ENCODE measurements at places on chromosomes 2 and 18.
A peak's percentile ranks its signal among the peaks of the same experiment; 100 is the strongest.

- no peak for DNase-seq
Observed at GRCh38 chr18:55503167-55503820, 84.7 kb downstream of the TCF4 start.

DNA sequence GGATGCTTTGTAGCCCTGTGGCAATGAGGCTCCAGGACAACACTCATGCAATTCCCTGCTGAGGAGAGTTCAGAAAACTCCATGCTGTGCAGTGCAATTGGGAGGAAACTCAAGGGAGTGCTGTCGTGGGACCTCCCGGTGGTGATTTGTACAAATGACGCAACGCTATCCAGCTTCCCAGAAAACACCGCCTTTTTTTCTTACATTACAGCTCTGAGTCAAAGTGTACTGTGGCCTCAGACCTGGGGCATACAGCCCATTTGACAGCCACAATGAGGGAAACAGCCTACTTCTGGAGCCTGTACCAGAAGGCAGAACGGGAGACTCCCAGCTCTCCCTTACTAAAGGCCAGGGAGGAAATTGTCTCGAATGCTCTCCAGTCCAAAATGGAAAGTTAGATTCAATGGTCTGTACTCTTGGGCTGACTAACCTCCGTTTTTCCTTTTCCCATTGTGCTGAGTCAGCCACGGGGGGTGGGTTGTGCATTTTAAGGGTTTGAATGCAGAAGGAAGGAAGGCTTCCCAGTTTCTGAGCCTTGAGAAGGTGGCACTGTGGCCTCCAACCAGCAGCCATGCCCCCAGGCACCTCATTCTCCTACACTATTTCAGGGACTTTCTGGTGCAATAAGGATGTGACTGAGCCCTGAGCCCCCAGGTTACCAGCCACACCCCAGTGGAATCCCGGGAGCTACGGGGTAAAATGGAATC, 16.4 kb upstream of the CYP1B1 start:
- no peak for DNase-seq

DNA sequence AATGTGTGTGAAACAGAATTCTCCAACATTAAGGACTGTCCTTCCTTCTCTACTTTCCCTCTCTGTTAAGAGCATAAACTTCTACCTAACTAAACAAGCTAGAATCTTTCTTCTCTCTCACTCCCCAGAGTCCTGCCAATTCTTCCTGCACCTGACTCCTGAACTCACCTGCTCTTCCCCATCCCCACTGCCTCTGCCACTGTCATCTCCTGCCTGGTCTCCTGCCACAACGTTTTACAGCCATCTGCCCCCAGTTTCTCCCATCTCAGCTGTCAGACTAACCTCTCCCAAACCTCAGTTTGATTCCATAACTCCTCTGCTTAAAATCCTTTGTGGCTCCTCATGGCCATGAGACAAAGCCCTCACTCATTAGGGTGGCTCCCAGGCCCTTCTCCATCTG, 288.3 kb upstream of the FBXO11 start:
- DNase-seq: no peak

DNA sequence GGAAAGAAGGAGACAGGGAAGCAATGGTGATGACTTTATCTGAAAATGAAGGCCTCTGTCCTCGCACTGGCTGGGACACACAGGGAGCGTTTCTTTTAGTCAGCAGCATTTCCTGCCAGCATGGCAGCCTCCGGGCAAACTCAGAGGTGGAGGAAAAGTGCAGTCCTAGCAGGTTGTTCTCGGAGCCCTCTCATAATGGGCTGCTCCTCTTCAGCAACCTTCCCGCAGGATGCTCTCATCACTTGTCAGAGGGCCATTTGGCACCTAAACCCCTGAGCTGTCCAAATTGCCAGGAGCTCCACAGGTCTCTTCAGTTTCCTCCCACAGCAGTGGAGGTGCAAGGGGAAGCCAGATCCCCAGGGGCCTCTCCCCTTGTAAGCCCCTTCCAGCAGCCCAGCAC, 6.2 kb downstream of the STK39 start:
- DNase-seq: no peak

- no peak for DNase-seq
Observed at GRCh38 chr2:200781616-200782015, 30.1 kb upstream of the BZW1 start.

GRCh38 chr2:3730646-3731045, 27.3 kb downstream of the DCDC2C start:
- DNase-seq: no peak

GRCh38 chr2:204072443-204073324, 136.1 kb downstream of the ICOS start:
- peak; percentile 60 for DNase-seq

GRCh38 chr18:57435846-57436190, 644 bp downstream of the ONECUT2 start:
- no peak for DNase-seq

DNA sequence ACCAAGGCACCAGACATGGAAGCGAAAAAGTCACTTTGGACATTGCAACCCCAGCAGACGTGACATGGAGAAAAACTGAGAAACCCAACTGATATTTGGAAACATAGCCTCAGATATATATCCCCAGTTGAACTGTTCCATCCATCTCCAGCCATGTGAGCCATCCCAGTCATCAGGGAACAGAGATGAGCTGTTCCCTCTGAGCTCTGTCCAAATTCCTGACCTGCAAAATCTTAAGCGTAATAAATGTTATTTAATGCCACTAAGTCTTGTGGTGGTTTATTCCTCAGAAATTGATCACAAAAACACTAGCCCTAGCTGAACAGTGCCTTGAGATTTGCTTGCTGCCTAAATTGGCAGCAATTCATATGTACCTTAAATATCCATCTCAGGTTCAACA, 182.8 kb downstream of the NRP2 start:
- no peak for DNase-seq

GRCh38 chr2:172372436-172372835, 55.0 kb upstream of the ITGA6 start:
- no peak for DNase-seq

DNA sequence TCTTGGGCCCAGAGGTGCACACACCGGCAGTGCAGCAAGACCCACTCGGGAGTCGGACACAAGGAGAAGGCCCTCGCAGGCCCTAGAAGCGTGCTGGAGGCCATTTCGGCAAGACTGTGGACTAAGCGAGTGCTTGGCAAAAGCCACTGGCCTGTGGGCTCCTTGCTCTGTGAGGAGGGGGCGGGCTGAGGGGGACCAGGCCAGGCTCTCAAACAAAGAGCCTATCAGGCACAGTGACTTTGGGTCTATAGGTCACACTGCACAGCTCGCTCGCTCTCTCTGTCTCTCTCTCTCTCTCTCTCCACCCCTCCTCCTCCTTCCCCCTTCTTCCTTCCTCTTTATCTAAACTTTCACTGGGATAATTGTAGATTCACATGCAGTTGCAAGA, 23.6 kb upstream of the ZCCHC2 start:
- DNase-seq: no peak

- DNase-seq: no peak
Observed at GRCh38 chr2:88450925-88451810, 1.3 kb downstream of the FOXI3 start.

GRCh38 chr18:48142353-48142752, 211.9 kb upstream of the SMAD2 start:
- DNase-seq: no peak

DNA sequence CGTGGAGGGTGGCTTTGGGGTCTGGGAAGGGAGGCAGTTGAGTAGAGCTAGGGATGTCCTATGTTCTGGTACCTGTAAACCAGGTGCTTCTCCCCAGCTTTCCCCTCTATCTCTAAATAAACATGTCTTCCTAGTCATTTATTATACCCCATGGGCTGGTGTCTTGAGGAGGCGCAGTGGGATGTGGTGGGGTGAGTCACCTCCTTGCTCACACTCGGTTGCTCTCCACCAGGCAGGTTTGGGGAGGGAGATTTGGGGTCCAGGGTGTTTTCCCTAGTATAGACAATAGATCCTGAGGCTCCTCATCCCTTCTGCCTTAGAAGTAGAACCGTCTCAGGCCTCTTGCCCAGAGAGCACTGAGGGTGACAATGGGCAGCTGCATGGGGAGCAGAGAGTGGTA, 5.1 kb downstream of the PSD4 start:
- DNase-seq: peak; percentile 52

DNA sequence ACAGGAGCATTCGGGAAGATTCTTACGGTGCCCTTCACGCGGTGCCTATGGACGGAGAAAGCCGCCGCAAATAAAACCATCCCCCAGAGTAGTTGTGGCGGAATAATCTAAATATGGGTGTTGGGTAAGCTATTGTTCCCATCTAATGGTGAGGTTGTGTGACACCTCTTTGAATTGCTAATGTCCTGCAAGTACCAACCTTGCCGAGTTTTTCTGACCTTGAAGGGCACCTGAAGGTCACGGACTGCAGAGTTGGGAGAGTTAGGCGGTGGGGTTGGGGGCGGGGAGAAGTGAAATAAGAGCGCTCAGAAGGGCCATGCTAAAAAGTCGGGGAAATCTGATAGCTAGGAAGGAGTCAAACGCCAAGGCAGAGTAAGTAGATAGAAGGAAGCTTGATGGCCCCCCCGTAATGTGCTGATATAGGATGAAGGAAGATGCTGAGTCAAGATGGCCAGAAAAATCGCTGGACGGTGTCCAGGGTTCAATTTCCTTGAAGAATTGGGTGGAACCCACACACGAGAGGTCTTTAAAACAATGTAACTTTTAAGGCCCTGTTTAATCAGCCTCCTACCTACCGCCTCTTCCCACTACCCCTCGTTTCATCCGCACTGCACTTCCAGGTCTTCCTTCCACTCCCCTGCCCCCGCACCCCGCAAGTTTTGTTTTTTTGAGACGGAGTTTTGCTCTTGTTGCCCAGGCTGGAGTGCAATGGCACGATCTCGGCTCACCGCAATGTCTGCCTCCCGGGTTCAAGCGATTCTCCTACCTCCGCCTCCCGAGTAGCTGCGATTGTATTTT, 600 bp downstream of the KATNAL2 start:
- no peak for DNase-seq

GRCh38 chr18:48020337-48021250, 90.1 kb upstream of the SMAD2 start:
- DNase-seq: no peak

GRCh38 chr18:68448736-68449135, 266.2 kb downstream of the TMX3 start:
- no peak for DNase-seq

- no peak for DNase-seq
Observed at GRCh38 chr18:58599106-58599505, 29.8 kb downstream of the ALPK2 start.

DNA sequence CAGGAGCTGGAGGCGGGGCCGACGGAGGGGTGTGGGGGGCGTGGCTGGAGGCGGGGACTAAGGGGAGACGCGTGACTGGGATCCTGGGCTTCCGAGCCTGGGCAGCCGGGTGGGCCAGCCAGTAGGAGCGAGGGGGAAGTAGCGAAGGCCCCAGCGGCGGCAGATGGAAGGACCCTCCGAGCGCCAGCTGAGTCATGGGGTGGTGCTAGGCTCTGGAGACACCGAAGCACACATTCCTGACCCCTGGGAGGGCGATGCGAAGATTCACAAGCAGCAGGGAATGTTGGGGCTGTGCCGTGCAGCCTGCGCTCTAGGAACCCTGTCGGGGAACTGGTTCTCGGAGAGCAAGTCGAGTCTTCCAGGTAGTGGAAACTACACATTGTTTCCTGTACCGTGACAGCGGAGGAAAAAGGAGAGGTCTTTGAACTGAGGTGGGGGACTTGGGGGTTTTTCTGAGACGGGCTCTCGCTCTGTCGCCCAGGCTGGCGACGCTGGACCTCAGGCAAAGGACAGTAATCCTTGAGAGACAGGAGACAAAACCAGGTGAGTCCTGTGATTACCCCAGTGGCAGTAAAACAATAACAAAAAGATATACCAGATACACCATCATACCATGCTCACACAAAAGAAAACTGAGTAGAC, 650 bp upstream of the AFG3L2 start:
- no peak for DNase-seq

GRCh38 chr2:201357221-201357620, at the start of gene FLACC1:
Gene FLACC1 (minus strand): TSS chr2:201357345. CDS start chr2:201351404, 5,941 bp downstream.
- DNase-seq: no peak

GRCh38 chr2:110860630-110861029, 128.3 kb downstream of the ACOXL start:
- DNase-seq: no peak

- DNase-seq: peak; percentile 54
Observed at GRCh38 chr2:8677646-8678592, 3.9 kb upstream of the ID2 start.

DNA sequence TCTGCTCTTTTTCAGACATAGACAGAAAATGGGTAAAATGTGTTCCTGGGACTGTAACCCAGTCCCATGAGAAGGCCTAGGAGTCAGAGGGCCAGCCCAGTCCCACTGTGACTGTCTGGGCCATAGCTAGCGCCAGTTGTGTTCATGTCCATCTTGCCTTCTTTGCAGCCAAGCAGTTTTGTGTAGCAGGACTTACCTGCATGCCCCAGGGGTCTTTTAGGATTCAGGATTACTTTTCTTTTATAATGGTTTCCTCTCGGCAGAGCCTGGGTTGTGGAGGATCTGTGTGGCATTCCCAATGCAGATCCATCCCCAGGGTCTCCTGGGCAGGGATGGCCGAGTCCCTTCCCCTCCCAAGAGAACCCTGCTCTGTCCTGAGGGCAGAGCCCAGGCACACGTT, 90.8 kb downstream of the FHOD3 start:
- no peak for DNase-seq

GRCh38 chr2:16960579-16960978, 294.9 kb upstream of the CYRIA start:
- DNase-seq: no peak

- DNase-seq: no peak
Observed at GRCh38 chr2:57602733-57603132, 443.9 kb upstream of the VRK2 start.

GRCh38 chr2:104976603-104977120, 61.2 kb upstream of the MRPS9 start:
- no peak for DNase-seq

GRCh38 chr18:54233228-54233625, 8.8 kb upstream of the MBD2 start:
- DNase-seq: no peak

DNA sequence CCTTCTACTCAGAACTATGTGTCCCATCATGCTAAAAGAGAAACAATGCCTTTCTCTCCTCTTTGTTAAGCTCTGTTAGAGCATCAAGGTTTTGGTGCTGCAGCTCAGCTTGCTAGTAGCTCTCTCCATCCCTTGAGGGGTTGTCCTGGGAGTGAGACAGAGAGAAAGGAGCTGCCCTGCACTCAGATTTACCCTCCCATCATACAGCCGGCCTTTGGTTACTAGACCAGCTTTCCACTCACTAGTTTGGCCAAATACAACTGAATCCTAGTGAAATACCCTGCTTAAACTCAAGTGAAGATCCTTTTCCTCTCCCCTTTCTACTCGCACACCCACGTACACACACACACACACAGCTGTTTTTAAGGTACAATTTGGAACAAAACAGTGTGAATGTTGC, 2.3 kb upstream of the CHN1 start:
- no peak for DNase-seq

DNA sequence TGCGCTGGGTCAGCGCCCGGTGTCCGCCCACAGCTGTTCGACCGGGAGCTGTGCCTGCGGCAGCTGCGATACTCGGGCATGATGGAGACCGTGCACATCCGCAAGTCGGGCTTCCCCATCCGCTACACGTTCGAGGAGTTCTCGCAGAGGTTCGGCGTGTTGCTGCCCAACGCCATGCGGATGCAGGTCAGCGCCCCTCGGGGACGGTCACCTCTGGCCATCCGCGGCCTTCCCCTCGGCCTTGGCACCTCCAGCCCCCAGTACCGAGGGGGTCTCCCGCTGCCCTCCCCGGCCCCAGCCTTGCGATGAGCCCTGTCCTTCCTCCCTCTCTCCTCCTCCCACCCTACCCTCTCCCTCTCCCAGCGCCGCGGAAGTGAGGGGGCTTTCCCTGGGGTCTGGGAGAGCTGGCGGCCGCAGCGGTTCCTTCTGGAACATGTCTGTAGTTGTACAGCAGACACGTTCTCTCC, 53.2 kb upstream of the GPR17 start:
- DNase-seq: no peak

- no peak for DNase-seq
Observed at GRCh38 chr2:71536226-71536671, 82.9 kb downstream of the DYSF start.

Data from activated T-cell treated with anti-CD3 and anti-CD28 coated beads, Interleukin-2, amount 50 U/mL, for 1 hour (primary cell).